ENCODE measurements at places on chromosomes 2 and 18.

DNA sequence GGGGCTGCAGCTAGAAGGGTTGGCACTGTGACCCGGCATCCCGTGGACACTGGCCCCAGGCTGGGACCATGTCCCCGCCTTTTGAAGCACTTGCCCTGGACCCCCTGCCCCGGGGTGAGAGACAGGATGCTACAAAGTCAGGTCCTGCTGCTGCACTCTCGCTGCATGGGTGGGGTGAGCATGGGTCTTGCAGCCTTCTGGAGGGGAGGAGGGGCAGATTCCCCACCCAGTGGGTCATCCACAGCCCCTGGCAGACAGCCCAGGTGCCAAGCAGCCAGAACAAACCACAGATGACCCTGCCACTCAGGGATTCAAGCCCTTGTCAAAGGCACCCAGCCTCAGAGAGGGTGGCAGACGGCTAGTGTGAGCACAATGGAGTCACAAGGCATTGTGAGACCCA lies 5.7 kb upstream of the NMUR1 start:
- no peak for DNase-seq

- DNase-seq, result no peak
Observed at GRCh38 chr2:173491418-173491817, 136.7 kb downstream of the CDCA7 start.

DNA sequence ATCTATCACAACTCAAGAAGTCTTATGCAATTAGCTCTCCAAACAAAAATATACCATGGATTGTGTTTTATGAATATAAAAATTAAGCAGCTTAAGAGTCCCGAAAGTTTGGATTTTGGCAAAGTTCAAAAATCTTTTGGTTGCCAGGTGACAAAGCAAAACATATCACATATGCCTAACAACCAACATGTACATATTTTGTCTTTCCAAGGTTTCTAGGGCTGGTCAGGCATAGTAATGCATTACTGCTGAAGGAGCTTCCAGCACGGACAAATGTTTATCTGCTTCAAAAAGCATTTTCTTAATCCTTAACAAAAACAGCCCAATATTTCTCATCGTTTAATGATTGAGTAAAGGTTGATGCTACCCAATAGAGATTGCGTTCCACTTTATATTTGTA lies 1327.1 kb upstream of the ZEB2 start:
- DNase-seq, result no peak

GRCh38 chr2:100647709-100648108 lies 84.9 kb downstream of the PDCL3 start:
- DNase-seq, result no peak

GRCh38 chr18:9974279-9974915 lies 60.6 kb downstream of the VAPA start:
- no peak for DNase-seq

DNA sequence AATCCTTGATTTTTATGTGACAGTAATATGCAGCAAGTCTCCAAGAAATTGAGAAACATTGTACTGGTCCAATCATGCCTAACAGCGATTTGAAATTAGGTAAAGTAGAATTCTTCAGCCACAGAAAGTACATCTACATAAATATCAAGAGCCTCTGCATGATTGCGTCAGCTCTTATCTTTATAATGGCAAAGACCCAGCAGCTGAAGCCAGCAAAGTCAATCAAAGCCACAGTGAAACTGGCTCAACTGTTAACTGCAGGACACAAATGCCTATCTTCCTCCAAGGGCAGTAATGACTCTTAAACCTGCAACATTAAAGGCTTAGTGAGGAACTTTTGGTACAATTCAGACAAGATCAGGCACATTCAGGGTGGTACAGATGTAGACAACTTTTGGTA lies 102.5 kb downstream of the BARD1 start:
- no peak for DNase-seq

- DNase-seq, result no peak
Observed at GRCh38 chr2:224937887-224938286, 104.4 kb downstream of the DOCK10 start.

DNA sequence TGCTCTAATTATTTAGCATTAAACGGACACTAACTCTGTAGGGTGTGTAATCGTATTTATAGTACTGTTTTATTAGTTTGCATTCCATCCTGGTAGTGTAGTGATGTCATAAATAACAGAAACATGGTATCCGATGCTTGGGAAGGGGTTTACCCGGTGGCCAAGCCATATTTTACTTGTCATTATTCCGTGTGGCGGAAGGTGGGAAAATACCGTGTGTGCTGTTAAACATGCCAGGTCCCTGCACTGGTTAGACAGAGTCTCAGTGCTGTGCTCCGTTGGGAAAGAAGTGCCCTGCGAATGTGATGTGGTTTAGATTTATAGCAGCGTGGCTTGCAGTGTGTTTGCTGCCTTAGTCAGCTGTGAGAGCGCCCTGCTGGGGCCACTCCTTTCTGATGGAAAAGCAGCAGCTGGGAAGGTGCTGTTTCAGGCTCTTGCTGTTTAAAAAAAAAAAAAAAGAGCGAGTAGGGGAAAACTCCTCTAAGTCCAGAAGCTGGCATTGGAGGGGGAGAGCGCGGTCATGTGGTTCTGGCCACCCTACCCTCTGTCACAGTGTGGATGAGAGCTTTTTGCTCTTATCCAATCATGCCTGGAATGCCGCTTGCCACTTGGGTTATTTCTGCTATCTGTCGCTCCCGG lies 211.0 kb downstream of the NEDD4L start:
- no peak for DNase-seq

GRCh38 chr2:234770031-234770506 lies 181.7 kb upstream of the SH3BP4 start:
- DNase-seq, result no peak

DNA sequence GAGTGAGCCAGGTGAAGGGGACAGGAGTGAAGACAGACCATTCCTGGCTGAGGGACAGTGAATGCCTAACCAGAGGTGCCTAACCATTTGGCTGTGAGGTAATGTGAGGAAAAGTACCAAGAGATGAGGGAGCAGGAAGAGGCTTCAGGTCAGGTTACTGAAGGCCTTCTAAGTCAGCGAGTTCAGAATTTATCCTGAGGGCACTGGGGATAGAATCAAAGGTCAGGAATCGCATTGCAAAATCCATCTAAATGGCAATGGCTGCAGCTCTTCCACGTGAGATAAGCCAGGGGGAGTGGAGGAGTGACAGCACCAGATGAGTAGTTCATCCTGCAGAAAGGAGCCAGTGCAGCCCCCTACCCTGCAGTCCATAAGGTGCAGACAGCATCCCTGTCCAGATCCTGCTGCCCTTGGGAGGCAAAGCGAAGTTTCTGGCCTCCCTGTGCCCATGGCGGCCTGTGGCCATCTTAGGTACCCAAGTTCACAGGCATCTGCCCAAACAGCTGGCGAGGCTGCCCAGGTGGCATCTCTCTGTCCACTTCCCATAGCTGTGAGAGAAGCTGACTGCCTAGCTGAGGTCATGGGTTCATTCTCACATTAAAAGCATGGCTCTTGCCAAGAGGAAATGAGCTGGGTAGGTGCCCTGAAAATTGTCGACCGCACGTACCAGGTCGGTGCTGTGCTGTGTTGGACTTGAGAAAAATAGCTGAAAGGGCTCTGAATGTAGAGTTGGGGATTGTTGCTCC lies 49.5 kb downstream of the CYP27C1 start:
- DNase-seq, result no peak

DNA sequence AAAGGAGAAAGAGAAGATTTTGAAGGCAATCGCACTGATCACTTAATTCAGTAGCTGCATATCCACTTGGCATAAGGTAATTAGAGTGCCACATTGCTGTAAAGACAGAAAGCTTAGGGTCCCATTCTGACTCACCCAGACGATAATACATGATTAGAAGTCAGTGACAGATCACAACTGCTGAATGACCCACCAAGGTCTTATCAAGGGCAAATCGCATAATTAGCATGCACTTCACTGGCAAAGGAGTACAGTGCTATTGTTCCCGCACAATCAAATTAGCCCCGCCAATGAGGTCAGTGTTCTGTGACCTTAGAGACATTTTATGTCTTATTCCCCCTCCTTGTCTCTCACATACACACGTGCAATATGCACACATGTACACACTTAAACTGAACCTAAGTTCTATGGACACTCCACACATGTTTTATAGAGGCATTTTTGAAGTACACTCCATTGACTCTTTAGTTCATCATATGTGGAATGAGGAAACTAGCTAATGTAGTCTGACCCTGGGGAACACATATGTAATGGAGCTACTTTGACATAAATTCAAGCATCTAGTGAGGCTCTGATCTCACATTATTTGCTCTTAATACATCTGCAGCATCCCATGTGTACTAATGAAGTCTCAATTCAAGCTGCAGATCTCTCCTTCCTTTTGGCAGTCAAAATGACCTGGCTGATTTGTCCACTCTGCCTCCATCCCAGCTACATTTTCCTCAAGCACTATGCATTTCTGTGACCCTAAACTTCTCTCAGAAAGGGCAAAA lies 673.8 kb upstream of the FANCL start:
- no peak for DNase-seq
